ENCODE measurements at places on chromosomes 5 and 9.

GRCh38 chr9:37917801-37918664, 14.1 kb upstream of the SLC25A51 start:
- DNase-seq, result no peak

DNA sequence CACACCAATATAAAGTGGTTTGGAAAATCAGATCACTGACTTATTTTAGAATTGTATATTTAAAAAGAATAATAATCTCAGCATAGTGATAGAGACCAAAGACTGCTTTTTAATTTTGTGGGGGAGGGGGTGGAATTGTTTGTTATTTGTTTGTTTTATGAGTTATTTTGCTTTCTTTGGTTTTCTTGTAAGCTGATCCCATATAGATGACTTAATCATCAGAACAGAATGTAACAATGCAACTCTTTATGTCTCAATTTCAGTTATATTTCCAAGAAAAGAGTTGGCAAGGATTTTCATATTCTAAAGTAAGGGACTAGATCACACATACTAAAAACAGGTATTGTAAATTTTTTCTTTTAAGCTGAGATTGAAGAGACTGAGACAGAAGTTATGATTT, 984.9 kb downstream of the TLE4 start:
- DNase-seq, result no peak

DNA sequence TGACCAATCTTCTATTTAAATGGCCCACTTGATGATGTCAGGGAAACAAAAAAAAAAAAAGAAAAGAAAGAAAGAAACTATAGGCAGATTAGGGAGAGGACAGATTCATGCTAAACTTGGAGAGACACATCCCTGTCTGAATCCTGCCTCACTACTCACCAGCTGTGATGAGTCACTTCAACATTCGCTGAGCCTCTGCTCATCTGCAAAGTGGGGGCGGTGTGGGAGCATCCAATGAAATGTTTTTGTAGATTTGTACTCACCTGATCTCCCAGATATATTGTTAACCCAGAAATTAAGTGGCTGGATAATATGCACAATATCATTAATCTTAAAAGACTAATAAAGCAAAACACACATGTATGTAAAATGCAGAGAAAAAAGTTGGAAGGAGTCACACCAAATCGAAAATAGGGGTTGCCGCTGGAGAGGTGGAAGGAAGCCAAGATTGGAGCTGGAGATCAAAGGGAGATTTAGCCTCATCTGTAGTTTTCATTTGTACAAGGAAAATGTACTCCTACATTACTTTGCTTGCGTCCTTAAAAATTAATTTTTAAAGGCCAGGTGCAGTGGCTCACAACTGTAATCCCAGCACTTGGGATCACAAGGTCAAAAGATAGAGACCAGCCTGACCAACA, 17.0 kb upstream of the ERGIC1 start:
- no peak for DNase-seq

DNA sequence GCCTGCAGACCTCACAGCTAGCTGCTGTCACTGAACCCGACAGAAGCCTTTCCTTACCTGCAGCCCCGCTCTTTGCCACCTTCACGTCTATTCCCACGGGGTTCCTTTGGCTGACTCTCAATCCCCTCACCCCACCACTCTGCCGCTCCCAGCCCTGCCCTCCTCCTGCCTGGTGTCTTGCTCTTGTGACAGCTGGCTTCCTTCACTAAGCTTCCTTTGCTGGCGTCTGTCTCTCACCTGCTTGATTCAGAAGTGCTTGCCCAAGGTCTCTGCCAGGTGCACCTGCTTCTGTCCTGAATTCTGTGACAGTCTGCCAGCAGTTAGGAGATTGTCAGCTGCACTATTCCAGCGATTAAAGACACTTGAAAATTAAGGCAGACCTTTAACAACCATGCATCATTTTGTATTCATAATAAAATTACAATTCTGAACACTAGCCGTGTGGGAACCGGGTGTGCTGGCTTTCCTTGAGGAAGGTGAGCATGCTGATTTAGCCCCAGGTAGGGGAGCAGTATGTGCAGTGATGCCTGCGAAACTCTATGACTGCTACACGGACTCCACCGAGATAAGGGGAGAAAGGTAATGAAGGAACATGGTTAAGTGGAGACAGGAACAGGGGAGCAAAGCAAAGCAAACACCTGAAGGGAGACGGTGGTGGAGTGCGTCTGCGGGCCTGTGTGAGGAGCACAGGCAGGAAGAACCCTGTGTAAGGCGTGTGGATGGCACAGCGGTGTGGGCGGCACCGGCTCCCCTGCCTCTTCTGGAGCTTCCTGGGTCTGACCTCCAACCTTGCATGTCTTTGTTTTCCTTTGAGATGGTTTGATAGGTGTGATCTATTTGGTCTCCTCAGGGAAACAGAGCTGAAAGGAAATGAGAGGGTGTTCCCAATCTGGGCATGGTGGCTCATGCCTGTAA, 80.1 kb upstream of the CACNA1B start:
- DNase-seq, result no peak

DNA sequence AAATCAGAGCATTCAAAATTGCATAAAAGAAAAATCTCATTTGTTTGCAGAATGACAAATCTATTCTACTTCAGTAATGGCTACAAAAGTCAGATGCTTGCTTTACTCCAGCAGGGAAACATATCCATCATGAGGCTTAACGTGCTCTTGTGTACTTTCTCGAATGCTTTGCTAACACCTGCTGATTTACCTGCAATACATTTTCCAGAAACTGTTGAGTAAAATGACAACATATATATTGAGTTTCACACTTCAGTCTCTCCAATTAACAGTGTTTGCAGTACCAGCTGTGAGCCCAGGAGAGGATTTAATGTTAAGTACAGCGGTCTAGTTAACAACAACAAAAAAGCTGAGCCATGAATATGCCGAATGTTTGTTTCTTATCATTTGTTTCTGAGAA, 391.5 kb upstream of the SMC2 start:
- DNase-seq, result no peak

GRCh38 chr5:53997736-53998627, 312.4 kb downstream of the ARL15 start:
- DNase-seq, result no peak
